ENCODE measurements at places on chromosomes 2 and 18.

DNA sequence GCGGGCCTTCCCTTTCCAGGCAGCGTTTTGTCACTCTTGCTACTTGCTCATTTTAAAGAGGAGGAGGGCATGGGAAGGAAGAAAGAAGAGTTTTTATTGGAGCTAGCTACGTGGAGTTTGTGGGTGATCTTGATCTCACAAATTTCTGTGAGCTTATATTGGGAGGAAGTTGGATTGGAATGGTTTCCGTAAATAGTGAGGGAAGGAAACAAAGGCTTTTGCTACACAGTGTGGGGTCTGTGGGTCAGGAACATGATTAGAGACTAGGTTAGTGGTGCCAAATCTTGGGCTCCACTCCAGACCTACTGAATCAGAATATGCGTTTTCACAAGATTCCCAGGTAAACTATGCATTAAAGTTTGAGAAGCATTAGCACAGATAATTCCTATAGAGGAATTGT, 8.1 kb downstream of the RALB start:
- no peak for DNase-seq

GRCh38 chr2:186991766-186992417, 142.9 kb upstream of the ZSWIM2 start:
- DNase-seq, result no peak

DNA sequence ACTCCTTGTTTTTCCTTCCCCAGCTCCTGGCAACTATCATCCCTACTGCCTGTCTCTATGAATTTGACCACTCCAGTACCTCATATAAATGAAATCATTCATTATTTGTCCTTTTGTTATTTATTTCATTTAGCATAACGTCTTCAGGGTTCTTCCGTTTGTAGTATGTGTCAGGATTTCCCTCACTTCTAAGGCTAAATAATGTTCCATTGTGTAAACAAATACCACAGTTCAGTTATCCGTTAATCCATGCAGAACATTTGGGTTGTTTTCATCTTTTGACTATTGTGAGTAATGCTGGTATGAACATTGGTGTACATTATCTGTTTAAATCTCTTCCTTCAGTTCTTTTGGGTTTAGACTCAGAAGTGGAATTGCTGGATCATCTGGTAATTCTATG, 18.8 kb downstream of the DYNC2LI1 start:
- no peak for DNase-seq

DNA sequence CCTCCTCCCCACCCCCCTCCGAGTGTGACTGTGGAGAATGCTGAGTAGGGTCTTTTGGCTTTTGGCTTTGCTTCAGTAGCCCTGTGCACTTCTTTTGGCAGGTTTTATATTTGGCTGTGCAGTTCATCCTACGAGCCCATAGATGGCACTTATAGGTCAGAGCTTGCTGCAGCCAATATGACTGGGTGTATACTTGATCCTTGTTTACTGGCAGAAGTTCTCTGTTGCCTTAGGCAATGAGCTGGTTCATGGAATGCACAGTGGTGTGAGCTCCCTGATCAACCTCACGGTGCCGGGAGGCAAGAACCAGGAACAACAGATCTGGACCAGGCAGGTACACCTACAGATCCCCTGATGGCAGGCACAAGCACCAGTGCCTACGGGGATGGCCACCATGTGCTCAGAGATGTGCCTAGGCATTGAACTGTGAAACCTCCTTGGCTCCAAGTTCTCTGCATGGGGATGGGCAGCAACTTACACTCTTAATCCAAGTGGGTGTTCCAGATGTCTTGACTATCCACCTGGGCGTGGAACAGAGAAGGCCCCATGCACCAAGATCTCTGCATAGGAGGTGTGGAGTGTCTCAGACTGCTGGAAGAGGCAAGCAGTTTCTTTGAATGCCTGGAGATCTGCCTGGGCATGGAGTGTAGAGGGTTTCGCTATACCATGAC, 190.4 kb downstream of the KIAA1328 start:
- DNase-seq, result no peak

DNA sequence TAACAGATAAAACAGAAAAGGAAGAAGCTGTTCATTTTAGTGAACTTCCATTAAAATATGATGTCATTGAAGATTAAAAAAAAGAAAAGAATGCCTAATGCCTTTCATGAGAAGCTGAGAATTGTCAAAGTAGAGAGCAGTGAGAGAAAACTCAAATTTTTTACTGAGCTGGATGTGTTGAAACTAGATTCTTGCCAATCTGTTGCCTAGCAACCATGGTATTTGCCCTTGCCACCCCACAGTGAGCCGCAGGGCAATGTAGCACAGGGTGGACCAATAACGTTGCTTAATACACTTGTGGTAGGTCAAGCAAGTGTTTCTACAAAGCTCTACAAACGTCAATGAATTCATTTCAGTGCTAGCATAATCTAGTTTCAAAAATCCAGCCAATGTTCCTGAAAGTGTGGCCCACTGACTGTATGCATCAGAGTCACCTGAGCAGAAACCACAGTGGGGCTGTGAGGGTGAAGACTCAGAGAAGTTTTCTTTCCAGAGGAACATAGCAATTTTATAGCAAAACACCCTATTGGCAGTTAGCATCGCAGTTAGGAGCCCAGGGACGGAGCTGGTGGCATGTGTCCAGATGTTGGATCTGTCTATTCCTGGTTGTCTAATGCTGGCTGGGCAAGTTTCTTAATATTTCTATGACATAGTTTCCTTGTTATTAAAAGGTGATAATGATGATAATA, 132.2 kb downstream of the DOCK10 start:
- DNase-seq, result no peak

DNA sequence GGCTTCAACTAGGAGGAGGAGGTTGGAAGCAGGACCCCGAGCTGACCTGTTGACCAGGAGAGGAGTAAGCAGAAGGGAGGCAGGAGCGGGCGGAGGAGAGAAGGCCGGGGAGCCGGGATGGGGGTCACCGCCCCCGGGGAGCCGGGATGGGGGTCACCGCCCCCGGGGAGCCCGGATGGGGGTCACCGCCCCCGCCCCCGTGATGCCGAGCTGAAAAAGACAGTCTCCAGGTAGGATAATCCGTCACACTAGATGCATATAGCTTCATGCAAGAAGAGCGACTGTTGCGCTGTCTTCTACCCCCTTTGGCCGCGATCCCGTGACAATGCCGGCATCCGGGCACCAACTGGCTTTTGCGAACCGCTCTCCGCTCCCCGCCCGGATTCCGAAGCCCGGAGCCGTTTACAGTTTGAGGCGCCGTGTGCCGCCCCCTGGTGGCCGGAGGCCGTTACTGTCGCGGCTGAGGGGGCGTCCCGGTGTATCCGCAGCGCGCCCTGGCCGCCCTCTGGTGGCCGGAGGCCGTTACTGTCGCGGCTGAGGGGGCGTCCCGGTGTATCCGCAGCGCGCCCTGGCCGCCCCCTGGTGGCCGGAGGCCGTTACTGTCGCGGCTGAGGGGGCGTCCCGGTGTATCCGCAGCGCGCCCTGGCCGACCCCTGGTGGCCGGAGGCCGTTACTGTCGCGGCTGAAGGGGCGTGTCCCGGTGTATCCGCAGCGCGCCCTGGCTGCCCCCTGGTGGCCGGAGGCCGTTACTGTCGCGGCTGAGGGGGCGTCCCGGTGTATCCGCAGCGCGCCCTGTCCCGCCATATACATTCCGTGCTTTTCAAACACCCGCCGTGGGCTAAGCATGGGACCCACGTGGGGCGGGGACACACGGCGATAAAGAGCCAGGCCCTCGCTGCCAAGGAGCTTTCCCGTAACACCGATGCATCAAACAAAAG, 89.6 kb downstream of the ACTR3 start:
- no peak for DNase-seq

GRCh38 chr18:60215432-60215831, 157.1 kb downstream of the MC4R start:
- no peak for DNase-seq

- no peak for DNase-seq
These were observed 206.9 kb upstream of the SPRED2 start for GRCh38 chr2:65639156-65639864.

DNA sequence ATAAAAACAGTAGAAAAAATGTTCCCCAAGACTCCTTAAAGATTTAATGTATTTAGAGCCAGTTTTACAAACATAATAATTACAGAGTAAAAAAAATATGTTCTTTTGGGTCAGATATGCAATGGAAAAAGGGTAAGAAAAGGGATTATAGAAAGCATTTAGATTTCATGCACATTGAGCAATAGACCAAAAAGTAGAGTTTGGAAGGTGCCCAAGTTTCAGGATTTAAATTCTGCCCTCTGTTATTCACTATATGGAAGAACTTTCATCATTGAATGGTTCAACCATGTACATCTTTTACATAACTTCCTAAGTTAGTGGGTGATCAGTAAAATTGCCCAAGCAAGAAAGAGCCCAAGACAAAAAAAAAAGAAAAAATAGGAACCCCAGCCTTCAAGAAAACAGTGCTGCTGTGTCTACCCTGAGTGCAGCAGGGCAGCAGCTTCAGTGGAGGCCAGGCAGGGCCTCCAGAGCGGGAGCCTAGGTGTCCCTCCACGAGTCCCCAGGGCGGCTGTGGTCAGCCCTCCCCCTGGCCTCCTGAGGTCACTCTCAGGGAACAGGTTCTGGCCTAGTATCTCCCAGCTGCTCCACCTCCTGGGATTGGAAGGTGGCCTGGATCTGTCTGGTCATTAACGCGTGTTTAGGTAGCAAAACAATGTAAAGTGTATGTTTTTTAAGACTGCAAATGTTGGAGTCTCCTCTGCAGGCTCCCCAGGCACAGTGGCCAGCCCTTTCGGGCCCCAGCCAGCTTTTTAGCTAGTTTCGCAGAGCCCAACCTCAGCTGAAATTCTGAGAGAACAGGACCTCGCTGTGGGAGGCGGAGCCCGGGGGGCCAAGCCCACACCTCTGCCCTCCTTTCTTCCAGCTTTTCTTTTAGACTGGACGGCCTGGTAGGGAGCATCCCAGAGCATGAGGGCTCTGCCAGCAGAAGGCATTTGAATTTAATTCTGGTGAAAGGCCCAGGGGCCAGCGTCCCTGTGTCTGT, 77.3 kb downstream of the TEX51 start:
- DNase-seq, result no peak

- DNase-seq, result no peak
These were observed 75.9 kb upstream of the COL3A1 start for GRCh38 chr2:188898261-188898660.

DNA sequence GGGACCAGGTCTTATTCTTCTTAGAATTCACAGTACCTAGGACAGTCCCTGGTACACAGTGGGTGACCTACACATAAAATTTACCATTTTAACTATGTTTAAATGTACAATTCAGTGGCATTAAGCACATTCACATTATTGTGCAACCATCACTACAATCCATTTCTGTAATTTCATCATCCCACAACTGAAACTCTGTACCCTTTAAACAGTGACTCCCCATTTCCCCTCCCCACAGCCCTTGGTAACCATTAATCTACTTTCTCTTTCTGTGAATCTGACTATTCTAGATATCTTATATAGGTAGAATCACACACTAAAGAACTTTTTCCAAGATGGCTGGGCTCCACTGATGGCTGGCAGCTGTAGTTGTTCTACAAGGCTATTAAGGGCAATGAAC, 41.6 kb downstream of the GFPT1 start:
- DNase-seq, result no peak

DNA sequence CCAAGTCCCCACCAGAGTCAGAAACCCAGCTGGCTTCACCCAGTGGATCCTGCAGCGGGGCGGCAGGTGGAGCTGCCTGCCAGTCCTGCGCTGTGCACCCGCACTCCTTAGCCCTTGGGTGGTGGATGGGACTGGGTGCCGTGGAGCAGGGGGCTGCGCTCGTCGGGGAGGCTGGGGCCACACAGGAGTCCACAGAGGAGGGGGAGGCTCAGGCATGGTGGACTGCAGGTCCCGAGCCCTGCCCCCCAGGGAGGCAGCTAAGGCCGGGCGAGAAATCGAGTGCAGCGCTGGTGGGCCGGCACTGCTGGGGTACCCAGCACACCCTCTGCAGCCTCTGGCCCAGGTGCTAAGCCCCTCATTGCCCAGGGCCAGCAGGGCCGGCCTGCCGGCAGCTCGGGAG, 144.6 kb upstream of the MGAT5 start:
- no peak for DNase-seq

DNA sequence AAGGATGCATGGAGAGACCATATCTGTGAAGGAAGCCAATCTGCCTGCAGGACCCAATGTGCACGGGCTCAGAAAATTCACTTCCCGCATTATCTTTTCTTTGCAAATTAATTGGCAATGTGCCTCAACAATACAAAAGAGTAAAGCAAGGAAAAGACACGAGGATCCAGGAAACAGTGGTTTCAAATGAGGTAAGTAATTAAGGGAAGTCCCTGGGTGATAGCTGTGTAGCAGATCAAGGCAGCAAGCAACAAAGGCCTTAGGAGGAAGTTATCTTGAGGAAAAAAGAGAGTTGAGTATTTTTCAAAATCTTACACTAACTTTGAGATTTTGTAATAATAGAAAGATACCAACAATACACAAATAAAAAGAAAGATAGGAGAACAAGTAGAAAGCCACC, 44.3 kb upstream of the TGIF1 start:
- DNase-seq, result no peak

GRCh38 chr18:13603304-13604019, 122.9 kb downstream of the FAM210A start:
- DNase-seq, result no peak

- DNase-seq, result no peak
These were observed 72.1 kb upstream of the FHL2 start for GRCh38 chr2:105470979-105471378.

DNA sequence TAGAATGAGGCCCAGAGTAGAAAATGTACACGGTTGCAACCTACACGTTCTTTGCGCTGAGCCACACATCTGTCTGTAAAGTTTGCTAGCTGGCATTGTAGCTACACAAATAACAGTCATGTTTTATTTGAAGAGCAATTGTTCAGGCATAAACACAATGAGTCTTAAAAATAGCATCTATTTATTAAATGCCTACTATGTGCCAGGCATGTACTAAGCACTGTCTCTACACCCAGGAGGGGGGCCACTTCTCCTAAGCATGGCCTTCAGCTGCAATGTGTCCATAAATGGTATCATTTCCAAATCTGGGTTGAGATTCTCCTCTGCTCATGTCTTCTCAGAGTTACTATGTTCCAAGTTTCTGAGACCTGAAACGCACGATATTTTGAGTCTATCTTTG, 156.1 kb upstream of the LMAN1 start:
- DNase-seq, result no peak

DNA sequence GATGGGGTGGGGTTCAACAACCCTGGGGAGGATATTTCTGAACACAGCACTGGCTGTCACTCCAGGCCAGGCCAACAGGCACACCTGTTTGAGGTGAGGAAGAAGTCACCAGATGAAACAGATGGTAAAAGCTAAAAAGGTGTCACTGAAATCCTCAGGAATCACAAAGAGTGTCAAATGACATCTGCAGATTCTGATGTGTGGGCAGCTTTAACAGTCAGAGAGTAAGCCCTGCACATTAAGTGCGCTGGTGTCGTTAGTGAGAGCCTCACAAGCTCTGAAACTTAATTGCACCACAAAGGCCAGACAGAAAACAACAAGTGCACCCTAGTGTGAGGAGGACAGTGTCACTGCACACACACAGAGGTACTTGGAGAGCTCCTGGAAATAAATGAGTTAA, 13.6 kb downstream of the FLACC1 start:
- DNase-seq, result no peak

DNA sequence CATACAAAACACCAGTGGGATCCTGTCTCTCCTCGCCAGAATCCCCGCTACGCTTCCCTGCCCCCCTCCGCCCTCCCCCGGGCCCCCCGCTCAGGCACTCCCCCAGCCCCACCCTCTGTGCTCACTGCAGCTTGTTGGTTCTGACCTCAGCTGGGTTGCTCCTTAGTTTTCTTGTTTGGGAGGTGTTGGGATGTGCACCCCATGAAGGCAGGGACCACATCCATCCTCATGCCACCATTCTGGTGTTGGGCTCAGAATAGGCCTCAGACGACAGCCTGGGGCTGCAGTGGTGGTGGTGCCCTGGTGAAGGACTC, 4.6 kb downstream of the SNED1 start:
- DNase-seq, result no peak
